ENCODE measurements at places on chromosomes 5 and 9.

- DNase-seq = no peak
Measured at GRCh38 chr9:36833954-36834353, 200.1 kb downstream of the PAX5 start.

- no peak for DNase-seq
Measured at GRCh38 chr5:131608597-131608996, 26.4 kb downstream of the RAPGEF6 start.

- DNase-seq = no peak
Measured at GRCh38 chr5:137615171-137615775, 116.1 kb upstream of the SPOCK1 start.

DNA sequence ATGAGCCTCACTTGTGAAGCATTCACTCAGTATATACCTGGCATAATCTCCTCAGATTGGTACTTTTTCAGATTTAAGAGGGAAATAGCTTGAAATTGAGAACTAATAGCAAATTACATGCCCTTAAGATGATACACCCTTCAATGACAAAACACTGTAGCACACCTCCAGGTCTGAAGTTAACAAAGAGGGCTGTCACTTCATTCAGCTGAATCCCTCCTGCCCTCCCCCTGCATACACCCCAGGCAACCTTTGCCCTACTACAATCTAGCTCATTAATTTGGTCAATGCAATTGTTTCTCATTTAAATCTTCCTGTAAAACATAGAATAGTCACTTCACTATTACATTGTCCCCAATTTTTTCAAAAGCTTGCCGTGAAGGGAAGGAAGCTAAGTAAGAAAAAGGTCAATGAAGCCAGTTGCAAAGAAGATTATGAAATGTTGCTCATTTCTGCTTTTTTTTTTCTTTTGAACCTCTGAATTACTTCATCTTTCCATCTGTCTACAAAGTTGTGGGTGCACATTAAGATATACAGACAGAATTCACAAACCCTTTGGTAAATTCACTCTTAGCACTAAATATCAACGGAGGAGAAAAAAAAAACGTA lies 294.8 kb upstream of the PTGER4 start:
- no peak for DNase-seq

- peak; percentile 62 for DNase-seq
Measured at GRCh38 chr9:133238851-133239532, 29.9 kb upstream of the OBP2B start.

- DNase-seq = no peak
Measured at GRCh38 chr5:150361301-150361700, 3.8 kb downstream of the TCOF1 start.

DNA sequence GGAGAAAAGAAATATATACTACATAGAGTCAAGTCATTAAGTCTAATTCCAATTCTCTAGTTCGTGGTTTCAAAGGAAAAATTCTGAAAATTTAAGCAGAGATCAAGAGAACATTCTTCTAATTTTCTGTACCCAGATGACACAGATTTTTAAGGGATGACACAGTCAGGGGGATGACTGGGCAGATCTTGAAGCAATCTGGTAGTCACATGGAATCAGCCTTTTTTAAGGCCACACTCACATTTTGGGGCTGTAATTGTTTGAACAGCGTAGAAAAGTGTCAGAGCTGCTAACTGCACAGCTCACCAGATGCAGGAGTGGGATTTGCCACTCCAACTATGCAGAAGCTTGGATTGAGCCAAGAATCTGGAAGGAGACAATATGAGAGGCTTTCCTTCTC lies 20.4 kb downstream of the PDE4D start:
- DNase-seq = no peak

DNA sequence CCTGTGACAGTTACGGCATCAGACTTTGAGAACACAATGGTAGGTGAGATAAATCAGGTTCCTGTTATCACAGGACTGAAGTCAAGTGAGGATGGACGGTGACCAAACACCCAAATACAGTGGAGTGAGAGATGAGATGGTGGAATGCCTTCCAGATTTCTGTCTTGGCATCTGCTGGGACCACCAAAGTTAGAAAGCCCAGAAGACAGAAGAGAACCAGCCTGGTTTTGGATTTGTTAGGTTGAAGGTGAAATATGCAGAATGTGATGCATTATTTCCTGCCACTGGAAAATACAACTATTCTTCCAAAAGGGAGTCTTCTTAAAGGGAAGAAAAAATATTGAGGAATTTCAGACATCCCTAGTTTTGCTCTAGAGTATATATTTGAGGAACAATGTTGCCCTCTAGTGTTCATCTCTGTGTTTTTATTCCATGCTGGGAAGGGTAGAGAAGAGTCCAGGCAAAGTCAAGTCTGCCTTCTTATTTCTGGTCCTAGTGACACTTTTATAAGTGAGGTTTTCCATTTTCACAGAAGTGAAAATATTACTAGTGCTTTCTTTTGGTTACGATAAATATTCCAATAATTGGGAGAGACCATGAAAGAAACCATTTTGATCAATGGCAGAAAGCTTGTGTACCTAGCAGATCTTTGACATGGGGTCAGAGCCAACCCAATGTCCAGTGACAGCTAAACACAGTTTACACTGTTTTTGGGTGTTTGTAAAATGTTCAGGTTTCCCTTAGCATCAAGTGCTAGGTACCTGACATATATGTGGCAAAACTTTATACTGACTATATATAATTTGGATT lies 142.3 kb upstream of the ANKH start:
- DNase-seq = no peak

- DNase-seq = no peak
Measured at GRCh38 chr5:170633235-170634081, 129.6 kb downstream of the KCNIP1 start.

DNA sequence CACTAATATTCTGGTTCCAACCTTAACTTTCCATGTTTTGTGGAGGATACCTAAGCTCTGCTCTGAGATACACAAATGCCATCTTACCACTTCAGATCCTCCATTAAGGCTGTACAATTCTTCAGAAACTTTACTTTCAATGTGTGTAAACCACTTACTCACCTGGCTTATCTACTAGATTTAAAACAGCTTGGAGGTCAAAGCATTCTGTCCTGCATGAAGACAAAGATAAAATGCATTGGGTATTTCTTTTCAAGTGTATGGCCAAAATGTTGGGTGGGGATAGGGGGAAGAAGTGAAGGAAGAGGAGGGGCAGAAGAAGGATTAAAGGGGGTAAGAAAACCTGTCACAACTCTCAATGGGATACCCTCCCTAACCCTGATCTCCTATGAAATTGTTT lies 939 bp downstream of the GOLGA1 start:
- DNase-seq = no peak

DNA sequence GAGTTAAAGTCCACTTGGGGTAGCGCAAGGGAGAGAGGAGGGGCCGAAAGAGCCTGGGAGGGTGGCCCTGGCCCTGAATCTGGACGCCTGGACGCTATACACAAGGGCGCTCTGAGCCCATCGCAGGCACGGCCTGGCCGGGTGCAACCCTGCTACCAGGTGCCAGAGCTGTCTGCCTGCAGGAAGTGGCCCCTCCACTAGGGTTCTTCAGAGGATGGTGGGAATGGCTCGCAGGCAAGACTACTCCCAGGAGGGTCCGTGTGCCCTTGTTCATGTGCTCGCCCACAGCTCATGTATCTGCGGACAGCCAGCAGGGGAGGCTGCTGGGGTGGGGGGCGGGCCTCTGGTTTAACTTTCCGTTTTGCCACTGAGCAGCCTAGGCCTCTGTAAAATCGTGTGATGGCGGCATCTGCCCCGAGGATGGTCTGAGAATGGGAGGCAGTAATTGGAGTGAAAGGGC lies 1.4 kb upstream of the NKD2 start:
- DNase-seq = no peak

DNA sequence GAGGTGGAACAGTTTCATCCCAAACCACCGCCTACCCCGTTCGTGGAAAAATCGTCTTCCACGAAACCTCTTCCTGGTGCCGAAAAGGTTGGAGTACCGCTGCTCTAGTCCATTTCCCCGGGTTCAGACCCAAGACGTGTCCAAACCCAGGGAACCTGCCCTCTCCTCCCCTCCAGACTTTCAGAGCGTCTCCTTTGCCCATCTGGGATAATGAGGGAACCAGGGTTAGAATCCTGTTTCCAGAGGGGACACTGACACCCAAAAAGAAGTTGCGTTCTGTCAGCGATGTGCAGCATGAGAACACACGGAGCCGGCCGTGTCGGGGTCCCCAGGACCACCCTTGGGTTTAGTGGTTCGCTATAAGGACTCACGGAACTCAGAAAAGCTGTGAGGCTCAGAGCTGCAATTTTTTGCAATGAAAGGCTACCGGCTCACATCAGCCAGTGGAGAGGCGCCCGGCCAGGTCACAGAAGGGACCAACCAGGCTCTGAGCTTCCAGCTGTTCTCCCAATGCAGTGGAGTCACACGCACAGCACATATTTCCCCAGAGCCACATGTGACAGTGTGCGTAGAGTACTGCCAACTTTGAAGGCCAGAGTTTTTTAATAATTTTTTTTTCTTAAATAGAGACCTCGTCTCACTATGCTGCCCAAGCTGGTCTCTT lies 19.4 kb downstream of the LAMC3 start:
- DNase-seq = no peak

- DNase-seq = no peak
Measured at GRCh38 chr9:93895535-93895934, 59.6 kb downstream of the BARX1 start.

GRCh38 chr5:61076626-61077025 lies 85.6 kb downstream of the SMIM15 start:
- DNase-seq = no peak

Data from stimulated activated CD4-positive, alpha-beta T cell treated with anti-CD3 and anti-CD28 coated beads, Interleukin-15, amount 100 ng/mL, for 48 hours (primary cell).